ENCODE measurements at places on chromosomes 6 and 20. TPM values are rescaled to one million over a fixed set of nuclear protein-coding genes. Genes with fewer than 3 reads are reported as not detected.

The SLC13A3 gene
- polyA plus RNA-seq, result not detected

GRCh38 chr20:39290575-39290974 lies 328.4 kb downstream of the DHX35 start:
- no peak for DNase-seq

The APOBEC2 gene
- 0.95 TPM for polyA plus RNA-seq

DNA sequence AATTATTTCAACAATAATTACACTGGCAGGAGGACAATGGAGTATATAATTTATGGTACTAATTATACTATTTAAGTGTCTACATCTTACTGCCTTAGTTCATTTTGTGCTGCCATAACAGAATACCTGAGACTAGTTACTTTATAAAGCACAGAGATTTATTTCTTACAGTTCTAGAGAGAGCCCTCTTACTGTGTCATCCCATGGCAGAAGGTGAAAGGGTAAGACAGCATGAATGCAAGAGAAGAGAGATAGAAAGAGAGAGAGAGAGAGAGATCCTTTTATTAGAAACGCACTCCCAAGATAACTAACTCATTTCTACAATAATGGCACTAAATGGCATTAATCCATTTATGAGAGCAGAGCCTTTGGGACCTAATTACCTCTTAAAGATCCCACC lies 314.7 kb downstream of the EPM2A start:
- no peak for DNase-seq

DNA sequence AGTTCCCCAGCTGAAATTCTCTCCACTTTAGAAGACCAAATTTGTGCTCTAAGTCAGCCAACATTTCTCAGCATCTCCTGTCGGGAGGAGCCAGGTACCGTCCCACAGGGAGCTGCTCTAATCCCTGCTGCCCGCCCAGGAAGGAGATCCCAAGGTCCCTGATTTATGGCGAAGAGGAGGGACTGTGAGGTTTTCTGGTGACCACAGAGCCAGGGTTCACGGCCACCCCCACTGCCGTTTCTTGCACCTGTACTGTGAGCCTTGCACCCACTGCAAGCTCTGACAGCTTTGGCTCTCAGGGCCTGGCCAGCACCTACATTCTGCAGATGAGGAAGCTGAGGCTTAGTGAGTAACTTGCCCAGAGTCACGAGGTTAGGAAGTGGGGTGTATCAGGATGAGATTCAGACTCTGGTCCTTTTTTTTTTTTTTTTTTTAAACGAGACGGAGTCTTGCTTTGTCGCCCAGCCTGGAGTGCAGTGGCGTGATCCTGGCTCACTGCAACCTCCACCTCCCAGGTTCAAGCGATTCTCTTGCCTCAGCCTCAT lies 34.9 kb downstream of the FOXC1 start:
- no peak for DNase-seq

The CEP162 gene
- 2.5 TPM for polyA plus RNA-seq

- DNase-seq, result no peak
Measured at GRCh38 chr20:10438217-10438616, 3.1 kb downstream of the SLX4IP start.

GRCh38 chr20:63166193-63167020 lies 49.5 kb downstream of the YTHDF1 start:
- no peak for DNase-seq

GRCh38 chr6:6596529-6597328 lies 8.2 kb downstream of the LY86 start:
- no peak for DNase-seq

DNA sequence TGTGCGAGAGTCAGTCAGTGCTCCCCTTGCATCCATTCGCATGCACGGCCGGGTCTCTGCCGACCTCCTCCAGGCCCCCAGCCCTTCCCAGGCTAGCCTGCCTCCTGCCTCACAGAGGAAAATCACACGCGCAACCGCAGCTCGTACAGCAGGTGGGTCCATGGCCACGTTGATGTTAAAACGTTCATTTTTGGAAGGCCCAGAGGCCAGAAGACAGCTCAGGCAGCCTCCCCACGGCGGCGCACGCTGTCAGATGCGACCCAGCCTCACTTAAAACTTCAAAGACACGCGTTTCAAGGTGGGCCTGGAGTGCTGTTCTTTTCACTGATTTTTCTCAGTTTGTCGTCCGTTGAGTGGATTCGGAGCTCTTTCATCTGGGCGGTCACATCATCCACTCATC lies 276.5 kb downstream of the SMOC2 start:
- no peak for DNase-seq

The VGLL2 gene
- polyA plus RNA-seq, result not detected

The ZNF311 gene
- polyA plus RNA-seq, result not detected

All from CD4-positive, CD25-positive, alpha-beta regulatory T cell (primary cell).